ENCODE measurements at places on chromosomes 16 and 17. TPM values are rescaled to one million over a fixed set of nuclear protein-coding genes. Genes with fewer than 3 reads are reported as not detected.

DNA sequence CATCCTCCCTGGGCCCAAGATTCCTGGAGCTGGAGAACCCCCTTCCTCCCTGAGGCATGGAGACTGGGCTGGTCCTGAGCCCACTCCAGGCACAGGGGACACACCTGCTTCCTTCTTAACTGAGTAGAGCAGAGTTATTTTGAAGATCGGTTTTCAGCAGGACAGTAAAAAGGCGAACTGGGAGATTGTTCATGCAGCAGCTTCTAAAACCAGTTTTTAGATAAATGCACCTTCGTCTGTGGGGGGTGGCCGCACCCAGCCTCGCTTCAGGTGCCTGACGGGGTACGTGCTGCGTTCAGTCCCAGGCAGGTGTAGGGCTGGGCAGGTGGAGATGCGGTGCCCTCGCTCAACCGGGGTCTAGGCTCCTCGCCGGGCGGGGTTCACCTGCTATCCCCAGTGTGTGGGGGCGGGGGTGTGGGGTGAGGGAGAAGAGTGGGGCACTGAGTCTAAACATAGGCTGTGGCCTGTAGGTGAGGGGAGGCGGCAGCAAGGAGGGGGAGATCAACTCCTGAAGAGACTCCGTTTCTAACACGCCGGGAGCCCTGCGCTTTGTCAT lies 69.5 kb downstream of the JPH3 start:
- DNase-seq = no peak

- DNase-seq = peak; percentile 69
Measured at GRCh38 chr17:45429339-45430005, 3.2 kb downstream of the ARHGAP27 start.

GRCh38 chr17:40124279-40125141 lies 2.7 kb downstream of the MSL1 start:
- no peak for DNase-seq

DNA sequence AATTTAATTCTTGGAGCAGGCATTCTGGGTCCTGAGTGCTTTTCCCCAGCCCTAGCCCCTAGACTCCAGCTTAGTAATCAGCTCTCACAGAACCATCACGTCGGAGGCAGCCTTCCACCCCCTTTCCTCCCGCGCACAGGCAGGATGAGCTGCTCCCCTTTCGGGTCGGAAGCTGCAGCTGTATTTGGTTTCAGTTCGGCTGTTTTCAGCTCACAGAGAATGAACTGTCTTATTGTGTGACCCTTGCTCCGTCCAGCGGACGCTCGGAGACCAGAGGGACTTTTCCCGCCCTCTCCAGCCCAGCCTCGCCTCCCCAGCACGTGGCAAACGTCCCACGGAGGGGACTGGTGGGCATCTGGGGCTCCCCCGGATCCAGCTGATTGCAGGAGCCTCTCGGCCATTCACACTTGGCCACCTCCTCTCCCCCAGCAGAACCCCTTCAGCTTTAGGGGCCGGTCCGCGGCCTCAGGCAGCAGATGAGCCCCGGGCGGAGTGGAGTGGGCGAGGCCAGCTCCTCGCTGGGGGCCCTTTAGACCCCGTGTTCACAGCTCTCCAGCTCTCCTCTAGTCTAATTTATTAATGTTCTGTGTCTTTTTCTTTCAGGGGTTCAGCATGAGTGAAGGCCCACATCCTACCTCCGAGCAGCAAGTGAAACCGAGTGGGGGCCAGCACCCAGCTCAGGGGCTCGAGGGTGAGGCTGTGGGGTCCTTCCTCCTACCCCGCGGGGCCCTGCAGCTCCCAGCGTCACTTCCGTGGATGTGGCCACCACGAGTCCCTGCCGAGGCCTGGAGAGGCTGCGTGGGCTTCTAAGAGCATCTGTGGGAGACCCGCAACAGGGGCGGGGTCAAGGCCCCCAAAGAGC lies 863 bp upstream of the UTS2R start:
- no peak for DNase-seq

- no peak for DNase-seq
Measured at GRCh38 chr16:68732741-68733399, 4.2 kb upstream of the CDH1 start.

GRCh38 chr17:70519300-70519699 lies 350.0 kb downstream of the KCNJ2 start:
- no peak for DNase-seq

DNA sequence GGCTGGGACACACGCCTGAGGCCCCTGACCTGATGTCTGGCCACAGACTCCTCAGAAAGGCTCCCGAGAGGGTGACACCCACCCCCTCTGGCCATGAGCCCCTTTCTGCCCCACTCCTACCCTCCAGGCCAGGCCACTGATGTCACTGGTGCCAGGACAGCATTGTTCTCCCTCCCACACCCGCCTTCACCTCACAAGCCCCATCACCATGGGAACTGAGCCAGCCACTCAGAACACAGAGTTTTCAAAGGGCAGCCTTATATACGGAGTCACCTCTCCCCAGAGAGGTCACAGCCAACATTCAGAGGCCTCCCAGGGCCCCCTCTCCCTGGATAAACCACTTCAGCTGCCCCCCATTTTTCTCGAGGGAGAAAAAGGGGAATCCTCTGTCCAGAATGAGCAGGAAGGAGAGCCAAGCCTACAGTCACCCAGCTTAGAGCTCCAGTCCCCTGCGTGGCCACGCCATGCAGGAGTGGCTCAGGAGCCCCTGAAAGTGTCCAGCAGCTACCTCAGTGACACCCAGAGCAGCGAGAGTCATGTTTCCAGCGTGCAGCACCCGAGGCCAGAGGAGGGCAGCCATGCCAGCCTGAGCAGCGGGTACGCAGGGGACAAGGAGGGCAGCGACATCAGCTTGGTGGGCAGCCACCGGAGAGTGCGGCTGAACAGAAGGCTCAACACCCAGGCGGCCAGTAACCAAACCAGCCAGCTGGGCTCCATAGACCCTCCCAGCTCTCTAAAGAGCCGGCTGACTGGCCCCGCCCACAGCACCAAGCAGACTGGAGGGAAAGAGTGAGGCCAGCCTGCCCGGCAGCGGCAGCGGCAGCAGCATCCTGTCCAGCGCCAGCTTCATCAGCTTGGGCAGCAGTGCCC lies at the start of gene C16orf82:
Gene C16orf82 (plus strand): TSS at position 260 of the 870 bp plus-strand sequence.
- DNase-seq = peak; percentile 19

DNA sequence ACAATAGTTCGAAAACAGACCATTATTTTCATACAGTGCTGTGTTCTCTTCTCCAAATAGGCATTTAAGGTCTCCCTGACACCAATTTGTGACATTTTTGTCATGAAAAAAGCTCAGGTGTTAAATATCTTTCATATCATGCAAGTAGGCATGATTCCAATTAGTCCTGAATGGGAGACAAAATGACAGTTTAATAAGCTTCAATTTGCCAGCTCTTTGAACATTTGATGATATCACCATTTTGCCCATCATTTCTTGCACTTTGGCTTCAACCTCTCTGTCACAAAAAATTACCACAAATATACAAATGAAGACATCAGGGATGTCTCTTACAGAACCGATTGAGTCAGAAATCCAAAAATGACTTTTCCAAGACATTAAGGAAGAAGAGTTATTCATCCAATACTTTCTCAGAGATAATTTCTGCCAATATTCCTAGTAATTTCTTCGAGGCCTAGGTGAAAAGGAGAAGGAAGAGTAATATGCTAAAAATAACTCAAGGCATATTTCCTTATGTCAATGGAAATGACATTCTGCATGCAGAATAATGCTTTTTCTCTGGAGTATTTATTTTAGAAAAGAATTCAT lies 298.1 kb downstream of the CEP112 start:
- DNase-seq = no peak

GRCh38 chr17:2024572-2025219 lies 438 bp downstream of the RTN4RL1 start:
- no peak for DNase-seq

DNA sequence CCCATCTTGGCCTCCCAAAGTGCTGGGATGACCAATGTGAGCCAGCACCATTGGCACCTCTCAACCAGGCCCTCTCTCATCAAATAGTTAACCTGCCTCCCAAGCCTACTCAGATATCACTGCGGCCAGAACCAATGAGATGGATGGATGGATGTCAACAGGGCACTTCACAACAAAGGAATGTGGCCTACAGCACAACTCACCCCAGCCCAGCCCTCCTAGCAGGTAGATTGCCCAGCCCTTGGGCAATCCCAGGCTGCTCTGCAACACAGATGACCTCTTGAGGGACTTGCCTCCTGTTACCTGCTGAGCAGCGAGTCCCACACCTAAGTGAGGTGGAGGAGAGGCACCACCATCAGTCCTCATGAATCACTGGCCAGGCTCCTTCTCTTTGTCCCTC lies 22.6 kb upstream of the KIFC3 start:
- peak; percentile 70 for DNase-seq

DNA sequence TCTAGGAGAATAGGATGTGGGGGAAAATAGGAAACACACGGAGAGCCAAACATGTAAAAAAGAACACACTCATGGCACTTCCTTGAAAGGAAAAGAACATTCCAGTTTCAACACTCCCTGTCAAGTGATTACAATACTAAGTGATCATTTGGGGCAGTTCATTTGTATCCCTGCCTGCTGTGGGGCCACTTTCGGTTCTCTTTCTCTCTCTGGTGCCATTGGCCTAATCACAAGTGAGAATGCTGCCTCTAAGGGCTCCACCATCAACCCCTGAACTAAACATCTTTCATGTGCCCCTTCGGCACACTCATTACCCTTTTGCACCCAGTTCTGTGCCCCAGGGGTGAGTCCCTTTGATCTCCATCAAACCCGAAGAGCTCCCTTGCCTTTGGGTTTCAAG lies 197.3 kb downstream of the CEP112 start:
- no peak for DNase-seq

GRCh38 chr17:74861662-74862107 lies 2.0 kb upstream of the GRIN2C start:
- no peak for DNase-seq

DNA sequence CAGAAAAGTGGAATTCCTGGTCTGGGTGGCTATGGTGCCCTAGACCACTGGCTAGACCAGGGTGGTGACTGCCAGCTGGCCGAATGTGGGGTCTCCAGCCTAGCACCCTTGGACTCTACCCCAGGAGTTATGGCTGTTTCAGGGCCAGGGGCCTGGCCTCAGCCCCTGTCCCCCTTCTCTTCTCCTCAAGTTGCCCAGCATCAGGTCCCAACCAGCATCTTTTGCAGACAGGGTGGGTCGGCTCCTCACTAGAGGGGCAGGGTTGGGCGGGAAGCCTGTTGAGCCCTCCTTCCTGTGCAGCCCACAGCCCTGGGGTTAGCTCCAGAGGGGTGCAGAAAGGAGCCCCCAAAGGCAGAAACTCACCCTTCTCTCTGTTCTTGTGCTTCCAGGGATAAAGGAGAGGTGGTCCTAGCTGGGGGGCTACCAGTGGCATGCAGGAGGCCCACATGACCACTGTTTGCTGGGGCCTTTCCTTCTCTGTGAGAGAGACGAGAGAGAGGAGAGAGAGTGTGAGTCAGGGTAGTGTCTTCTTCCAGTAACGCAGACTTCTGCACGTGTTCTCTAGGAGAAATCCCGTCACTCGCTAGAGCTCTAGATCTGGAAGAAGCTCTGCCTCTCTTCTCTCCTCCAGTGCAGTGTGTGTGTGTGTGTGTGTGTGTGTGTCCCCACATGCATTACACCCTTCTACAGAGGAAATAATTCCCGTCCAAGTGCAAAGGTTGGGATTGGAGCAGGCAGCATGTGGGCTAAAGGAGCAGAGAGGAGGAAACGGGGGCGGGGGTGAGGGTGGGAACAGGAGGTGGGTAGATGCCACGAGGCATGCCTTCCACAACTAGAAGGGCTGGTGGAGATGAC lies 209.4 kb downstream of the SEC14L1 start:
- peak; percentile 74 for DNase-seq

DNA sequence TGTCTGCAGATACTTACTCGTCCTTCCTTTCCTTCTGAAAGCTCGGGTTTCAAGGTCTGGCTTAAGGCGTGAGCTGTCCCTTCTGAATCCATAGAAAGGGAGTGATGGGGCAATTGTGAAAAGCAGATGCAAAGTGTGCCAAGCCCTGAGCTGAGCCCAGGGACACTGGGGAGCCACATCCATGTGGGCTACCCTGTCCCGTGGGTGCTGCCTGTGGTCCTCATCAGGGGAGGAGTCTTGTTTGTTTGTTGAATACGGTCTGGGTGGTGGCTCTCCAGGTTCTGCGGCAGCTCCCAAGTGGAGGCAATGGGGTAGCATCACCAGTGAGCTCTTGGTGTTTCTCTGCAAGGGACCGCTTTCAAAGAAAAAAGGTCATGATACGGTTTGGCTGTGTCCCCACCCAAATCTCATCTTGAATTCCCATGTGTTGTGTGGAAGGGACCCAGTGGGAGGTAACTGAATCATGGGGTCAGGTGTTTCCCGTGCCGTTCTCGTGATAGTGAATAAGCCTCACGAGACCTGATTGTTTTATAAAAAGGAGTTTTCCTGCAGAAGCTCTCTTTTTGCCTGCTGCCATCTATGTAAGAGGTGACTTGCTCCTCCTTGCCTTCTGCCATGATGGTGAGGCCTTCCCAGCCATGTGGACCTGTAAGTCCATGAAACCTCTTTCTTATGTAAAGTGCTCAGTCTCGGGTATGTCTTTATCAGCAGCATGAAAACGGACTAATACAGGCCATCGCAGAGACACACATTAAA lies 1.0 kb upstream of the ALG1 start:
- no peak for DNase-seq

DNA sequence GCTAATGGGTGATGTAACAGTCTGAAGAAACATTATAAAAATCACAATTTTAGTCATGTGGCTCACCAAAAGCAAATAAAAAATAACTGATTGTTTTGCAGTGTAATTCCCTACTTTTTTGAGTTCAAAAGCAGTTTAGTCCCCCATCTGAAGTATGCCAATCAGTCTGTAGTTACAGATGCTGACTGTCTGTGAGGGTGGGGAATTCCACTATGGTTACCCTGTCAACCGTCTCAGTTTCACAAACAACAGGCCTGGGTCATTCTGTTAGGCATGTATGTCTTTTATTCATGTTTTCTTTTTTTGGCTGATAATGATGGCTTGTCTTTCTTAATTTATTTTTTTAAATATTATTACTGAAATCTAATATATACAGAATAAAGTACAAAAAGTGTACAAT lies 69.3 kb downstream of the STXBP4 start:
- DNase-seq = no peak

DNA sequence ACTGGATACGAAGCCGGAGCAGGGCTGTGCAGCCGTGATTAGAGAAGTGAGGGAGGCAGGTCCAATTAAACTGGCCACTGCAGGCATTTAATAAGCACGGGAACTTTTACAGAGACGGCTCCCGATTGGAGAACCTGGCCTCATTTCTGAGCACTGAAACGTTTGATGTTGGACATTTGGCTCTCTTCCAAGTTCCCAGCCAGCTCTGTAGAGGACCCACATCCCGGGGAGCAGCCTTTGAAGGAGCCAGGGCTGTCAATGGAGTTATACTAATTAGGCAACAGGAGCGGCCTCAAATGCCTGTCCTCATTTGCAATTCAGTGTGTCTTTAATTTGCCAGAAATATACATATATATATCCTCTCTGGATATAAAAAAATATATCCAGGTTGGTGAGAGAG lies 499.4 kb upstream of the C16orf82 start:
- DNase-seq = no peak

DNAJA2 gene
- total RNA-seq = 72.8 TPM

TPSAB1 gene
- not detected for total RNA-seq

TBC1D3I gene
- total RNA-seq = not detected

CTF1 gene
- total RNA-seq = 1.7 TPM

SLC5A11 gene
- 1.2 TPM for total RNA-seq

PIRT gene
- not detected for total RNA-seq
